Activated naive CD8-positive, alpha-beta T cell treated with anti-CD3 and anti-CD28 coated beads, Interleukin-2, amount 10 ng/mL, durations not matched to agents 7 days and 5 days (primary cell): ENCODE measurements at places on chromosomes 2 and 18.

DNA sequence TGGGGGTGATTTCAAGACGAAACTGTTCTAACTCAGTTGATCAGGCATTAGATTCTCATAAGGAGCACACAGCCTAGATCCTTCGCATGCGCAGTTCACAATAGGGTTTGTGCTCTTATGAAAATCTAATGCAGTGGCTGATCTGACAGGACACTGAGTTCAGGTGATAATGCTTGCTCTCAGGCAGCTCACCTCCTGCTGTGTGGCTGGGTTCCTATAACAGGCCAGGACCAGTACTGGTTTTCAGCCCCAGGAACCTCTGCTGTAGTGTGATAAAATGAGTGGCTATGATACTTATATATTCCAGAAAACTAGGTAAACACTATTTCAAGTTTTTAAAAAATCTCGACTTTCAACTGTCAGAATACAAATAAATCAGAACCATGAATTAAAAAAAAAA is 271.4 kb downstream of the GALNT13 start:
- DNase-seq = no peak

DNA sequence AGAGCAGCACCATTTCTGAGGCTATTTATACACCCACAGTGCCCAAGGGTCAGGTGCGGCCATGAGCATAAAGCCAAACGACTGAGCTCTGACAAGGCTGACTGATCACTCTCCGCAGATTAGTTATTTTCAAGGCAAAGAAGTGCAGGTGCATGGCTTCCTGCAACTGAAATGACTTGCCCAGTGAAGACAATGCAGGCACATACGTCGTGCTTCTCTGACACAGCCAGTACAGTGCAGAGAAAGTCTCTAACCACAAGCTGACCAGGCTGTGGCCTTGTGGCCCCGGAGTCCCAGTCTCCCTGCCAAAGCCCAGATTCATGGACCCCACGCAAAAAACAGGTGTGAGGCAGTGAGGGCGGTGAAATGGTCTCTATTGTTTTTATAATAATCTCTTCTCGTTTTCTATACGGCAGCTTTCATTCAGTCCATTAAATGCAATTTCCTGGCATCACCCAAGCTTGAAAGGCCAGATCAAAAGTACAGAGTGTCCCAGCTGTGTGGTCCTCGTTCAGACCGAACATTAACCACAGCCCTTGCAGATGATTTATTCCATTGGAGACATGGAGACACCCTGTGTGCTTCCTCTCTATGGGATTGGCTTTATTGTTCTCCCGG is 447.0 kb upstream of the ID2 start:
- DNase-seq = no peak

DNA sequence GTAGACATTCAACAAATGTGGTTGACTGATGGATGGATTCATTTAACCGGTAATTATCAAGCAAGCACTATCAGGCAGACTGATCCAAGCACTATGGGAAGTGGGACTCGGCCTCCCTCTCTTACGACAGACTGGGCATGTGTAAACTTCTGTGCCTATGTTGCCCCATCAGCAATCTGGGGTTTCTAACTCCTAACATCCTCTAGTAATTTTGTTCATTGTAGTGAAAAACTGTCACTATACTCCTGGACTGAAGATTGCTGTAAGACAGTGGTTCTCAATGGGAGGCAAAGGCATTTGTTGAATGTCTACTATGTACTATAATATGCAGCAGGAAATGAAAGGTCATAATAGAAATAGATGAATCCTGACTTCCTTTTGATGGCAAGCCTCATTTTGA is 51.2 kb upstream of the CREB1 start:
- no peak for DNase-seq

- DNase-seq = no peak
Observed at GRCh38 chr2:63046961-63047320, 3.7 kb upstream of the OTX1 start.

DNA sequence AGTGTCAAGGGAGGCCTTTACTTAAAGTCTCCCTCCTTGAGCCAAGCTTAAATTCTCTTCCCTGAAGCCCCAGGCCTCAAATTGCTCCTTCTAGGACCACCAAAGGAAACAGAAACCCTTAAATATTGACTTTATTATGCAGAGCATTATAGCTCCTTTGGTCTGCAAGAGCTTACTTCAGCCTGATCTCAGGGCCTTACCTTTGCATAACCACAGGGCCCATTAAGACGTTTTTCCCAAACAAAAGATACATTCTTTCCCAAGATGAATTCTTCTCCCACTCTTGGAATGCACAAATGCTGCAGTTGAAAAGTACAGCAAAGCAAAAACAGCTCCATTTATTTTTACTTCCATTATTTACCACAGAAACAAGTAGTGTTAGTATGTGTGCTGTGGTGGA is 130.8 kb downstream of the B3GNT2 start:
- DNase-seq = no peak
